Renal cortex interstitium (tissue), 15 donors: ENCODE measurements at places on chromosomes 2 and 18. TPM values are rescaled to one million over a fixed set of nuclear protein-coding genes. Genes with fewer than 3 reads are reported as not detected.
A peak's percentile ranks its signal among the peaks of the same experiment; 100 is the strongest.

The GRP gene
- polyA plus RNA-seq, result not detected

The TUBA4B gene
- polyA plus RNA-seq, result 1.0 TPM

DNA sequence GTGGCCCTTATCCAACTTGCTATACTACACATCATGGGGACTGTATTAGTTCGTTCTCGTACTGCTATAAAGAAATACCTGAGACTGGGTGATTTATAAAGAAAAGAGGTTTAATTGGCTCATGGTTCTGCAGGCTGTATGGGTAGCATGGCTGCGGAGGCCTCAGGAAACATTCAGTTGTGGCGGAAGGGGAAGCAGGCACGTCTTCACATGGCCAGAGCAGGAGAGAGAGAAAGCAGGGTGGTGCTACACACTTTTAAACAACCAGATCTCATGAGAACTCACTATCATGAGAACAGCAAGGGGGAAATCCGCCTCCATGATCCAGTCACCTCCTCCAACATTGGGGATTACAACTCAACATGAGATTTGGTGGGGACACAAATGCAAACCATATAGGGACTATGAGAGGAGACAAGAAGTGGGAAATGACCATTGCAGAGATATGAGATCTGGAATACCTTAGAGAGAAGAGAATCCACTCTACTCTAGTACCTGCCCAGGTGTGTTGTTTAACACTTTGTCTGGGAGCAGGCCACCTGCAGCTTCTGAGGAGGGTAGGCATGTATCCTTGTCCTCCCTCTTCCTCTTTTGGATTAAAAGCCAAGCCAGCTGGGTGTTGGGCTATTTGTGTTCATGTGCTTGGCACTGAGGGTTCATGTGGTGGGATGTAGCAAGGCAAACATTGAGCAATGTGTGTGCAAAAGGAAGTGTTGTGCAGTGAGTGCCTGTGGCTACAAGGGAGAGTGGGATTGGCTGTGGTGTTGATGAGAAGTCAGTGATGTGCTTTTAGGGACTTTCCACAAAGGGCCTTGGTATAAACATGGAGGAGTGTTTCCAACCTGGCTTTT is 22.8 kb downstream of the TTLL4 start:
- no peak for DNase-seq

- DNase-seq, result no peak
Observed at GRCh38 chr2:232139171-232139594, 177.7 kb downstream of the DIS3L2 start.

DNA sequence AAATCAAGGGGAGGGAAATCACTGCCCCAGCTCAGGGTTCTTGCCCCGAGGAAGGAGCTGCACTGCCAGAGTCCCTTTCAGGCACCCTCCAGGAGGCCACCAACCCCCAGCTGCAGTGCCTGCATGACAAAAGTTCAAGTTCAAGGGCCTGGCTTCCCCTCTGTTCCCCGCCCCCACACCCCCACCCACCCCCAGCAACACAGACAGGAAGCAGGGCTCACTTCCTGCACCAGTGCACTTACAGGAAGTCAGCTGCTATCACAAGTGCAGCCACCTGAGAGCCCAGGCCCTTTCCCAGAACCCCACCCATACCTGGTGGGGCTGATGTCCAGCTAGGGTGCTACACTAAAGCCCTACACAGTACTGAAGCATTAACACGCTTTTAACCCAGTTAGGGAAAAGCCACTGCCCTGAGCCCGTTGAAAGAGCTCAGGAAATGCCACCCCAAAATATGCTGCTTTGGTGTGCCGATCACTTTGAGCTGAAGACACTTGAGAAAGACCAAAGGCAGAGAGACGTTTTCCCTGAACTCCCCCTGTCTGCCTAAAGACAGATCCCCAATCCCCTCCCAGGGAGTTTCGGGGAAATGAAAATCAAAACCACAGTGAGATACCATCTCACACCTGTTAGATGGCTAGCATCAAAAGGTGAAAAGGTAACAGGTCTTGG is 109.9 kb upstream of the CAB39 start:
- DNase-seq, result no peak

GRCh38 chr2:195995499-195995898 is 73.1 kb downstream of the DNAH7 start:
- DNase-seq, result no peak

GRCh38 chr2:43005975-43006833 is 213.8 kb upstream of the HAAO start:
- no peak for DNase-seq

DNA sequence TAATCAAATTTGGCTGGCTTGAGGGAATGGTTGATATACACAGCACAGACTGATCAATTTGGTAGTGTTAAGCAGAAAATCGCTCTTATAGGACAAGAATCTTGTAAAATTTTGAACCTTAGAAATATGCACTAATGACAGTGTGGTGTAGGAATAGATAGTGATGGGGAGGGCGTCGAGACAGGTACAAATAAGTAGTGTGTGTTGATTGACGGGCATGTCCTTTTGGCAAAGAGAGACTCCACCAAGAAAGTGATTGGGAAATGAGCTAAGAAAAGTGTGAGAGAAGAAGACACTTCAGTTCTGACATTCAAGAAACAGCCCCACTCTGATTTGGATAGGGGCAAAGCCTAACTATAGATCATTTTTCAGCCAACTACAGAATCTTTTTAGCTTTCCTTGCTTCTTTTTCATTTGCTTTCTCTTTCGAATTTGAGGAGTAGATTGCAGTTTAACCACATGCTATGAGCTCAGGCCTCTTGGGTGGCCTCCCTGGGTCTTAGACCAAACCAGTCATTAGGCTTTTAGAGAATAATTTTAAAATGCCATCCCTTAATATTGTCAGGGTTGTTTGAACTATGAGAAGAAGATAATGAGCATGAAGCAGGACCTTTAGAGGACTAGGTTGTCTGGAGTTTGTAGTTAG is 127.1 kb downstream of the CERS6 start:
- no peak for DNase-seq

- no peak for DNase-seq
Observed at GRCh38 chr2:9069543-9069942, 66.1 kb upstream of the MBOAT2 start.

GRCh38 chr2:144595686-144596072 is 75.8 kb upstream of the ZEB2 start:
- DNase-seq, result no peak

DNA sequence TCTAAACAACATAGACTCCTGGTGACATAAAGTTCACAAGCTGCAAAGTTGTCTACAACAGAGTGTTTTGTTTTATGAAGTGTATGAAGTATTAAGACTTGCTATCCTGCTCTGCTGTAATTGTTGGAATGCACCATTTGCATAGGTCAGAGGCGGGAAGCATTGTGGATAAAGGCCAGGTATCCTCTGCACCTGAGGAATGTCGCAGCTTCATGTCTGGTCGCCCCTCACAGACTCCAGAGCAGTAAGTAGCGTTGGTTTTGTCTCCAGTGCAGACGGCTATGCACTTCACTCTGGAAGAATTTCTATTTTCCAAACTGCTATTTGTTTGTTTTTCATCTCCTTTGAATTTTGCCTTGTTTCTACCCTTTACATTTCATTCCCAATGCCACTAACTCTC is 63.1 kb downstream of the UNC80 start:
- no peak for DNase-seq

DNA sequence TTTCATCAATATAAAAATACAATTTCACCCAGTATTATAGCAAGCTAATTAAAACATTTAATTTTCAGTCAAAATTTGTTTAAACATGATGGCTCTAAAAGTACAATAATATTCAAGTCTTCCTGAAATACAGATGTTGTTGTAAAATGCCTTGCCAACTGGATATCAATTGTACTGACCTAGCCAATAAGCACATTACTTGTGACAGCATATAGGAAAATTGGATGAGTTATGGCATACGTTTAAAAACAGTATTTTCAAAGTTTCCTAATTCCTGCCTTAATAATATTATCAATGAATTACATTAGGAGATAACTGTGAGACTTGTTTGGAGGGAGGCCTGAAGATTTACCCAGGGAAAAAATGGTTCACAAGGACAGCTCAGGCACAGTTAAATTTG is 336.9 kb upstream of the CDH20 start:
- DNase-seq, result no peak

- DNase-seq, result no peak
Observed at GRCh38 chr2:223929571-223930102, 15.5 kb downstream of the WDFY1 start.

- no peak for DNase-seq
Observed at GRCh38 chr2:212245880-212246279, 292.7 kb downstream of the ERBB4 start.

- no peak for DNase-seq
Observed at GRCh38 chr2:177072090-177072489, 140.5 kb upstream of the HNRNPA3 start.

DNA sequence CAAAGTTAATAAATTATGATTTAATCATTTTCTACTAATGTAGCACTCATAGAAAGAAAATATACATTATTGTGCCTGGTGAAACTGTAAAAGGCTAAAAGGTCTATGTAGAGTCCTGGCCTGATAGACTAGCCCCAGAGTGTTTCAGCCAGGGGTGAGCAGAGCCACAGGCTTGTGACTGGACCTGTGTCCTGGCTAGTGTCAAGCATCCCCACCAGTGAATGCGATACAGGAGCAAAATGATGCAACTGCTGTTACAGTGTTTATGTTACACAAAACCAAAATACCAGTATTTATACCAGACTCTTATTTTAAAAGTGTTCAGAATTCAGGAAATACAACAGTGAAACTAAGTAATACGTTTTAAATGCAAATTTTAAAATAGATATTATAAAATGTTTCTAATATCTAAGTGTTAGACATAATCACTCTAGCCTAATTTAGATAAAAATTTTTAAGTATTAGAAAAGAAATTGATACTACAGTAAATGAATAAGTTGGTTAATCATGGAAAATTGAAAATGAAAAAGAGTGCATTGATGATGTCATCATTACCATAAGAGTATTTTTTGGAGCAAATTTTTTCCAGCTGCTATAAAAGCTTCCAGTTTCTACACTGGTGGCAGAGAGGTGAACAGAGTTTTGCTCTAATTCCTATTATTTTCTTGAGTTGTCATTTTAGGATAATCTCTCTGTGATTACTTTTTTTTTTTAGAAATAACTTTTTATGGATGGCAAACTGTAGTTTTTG is 6.2 kb upstream of the TSPYL6 start:
- DNase-seq, result no peak

The GKN2 gene
- polyA plus RNA-seq, result not detected

- no peak for DNase-seq
Observed at GRCh38 chr18:8990276-8991031, 112.0 kb upstream of the NDUFV2 start.

- peak; percentile 55 for DNase-seq
Observed at GRCh38 chr2:217903859-217904613, 98.8 kb downstream of the TNS1 start.

GRCh38 chr2:71500426-71501079 is 47.2 kb downstream of the DYSF start:
- no peak for DNase-seq

DNA sequence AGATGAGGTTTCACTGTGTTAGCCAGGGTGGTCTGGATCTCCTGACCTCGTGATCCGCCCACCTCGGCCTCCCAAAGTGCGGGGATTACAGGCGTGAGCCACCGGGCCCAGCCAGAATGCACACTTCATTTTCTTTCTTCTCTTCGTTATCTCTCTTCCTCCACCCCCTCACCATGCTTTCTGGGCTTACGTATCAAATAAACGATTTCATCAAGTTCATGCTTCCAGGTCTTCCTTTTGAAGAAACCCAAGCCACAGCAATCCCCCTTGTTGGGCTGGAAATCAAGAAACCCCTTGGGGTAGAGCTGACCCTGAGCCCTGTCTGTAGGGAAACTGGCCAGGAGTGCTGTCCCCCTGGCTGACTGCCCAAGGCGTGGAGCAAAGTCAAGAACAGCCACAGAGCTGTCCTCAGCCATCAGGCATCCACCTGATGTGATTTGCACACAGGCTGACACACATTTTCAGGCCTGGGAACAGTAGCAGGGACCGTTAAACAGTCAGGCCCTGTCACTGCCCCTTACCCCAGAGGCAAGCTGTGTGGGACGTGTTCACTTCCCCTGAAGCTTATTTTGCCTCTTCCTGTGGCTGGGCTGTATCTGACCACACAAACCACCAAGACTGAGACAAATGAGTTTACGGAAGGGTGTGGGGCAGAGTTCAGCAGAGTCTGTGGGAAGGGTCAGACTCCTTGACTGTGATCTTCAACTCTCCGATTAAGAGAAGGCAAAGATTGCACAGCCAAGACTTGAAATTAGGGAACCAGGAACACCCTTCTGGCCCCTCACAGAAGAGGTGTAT is 15.1 kb upstream of the NMUR1 start:
- DNase-seq, result no peak

- no peak for DNase-seq
Observed at GRCh38 chr18:54787616-54788015, 40.7 kb upstream of the RAB27B start.

- no peak for DNase-seq
Observed at GRCh38 chr2:75274936-75275335, 75.6 kb upstream of the TACR1 start.

GRCh38 chr18:48228301-48228715 is 180.9 kb downstream of the ZBTB7C start:
- DNase-seq, result no peak

DNA sequence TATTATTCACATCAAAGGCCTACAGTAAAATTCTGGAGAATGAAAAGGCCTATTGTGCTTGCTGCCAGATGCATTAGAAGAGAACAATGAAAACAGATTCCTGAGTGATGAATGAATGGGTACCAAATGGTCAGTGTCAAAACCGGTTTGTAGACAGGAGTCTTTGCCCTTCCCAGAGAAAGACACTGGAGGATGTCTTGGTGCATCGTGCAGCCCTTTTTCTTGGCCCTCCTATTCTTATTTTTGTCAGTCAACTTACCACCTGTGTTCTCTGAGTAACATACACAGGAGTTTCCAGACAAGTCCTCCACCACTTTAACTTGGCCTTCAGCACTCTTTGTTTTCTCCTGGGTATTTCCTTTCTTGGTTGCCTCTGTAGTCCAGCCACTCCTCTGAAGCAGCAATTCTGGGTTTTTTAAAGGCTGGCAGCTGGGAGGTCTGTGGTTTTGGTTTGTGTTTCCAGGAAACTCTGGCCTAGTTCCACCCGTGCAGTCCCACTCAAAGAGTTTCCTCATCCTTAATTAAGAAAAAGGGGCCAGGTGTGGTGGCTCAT is 29.4 kb downstream of the PSTPIP2 start:
- no peak for DNase-seq

The MREG gene
- 19.7 TPM for polyA plus RNA-seq

DNA sequence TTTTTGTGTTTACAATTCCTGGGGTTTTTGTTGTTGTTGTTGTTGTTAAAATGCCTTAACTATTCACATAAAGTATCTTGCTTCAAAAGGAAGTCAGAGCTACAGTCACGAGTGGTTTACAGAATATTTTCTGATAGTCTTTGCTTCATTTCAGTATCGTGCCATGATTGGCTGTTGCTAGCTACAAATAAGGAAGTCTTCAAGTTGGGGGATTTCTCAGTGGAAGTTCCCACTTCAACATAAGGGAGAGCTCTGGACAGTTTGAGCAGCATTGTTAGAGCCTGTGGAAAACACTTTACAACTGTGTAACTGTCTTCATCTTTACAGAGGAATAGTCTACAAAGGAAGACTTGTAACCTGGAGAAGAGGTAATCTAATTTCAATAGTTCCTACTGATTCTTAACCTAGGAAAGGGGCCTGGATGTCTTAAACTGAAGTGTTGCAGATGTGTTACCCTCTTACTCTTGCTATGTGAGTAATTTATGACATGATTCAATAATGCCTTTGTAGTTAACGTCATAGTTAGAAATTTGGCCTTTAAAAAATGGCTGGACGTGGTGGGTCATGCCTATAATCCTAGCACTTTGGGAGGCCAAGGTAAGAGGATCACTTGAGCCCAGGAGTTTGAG is 23.4 kb upstream of the TANK start:
- DNase-seq, result no peak
